OCI-LY7 (cell line): ENCODE measurements at places on chromosomes 16 and 17. TPM values are rescaled to one million over a fixed set of nuclear protein-coding genes. Genes with fewer than 3 reads are reported as not detected.

DNA sequence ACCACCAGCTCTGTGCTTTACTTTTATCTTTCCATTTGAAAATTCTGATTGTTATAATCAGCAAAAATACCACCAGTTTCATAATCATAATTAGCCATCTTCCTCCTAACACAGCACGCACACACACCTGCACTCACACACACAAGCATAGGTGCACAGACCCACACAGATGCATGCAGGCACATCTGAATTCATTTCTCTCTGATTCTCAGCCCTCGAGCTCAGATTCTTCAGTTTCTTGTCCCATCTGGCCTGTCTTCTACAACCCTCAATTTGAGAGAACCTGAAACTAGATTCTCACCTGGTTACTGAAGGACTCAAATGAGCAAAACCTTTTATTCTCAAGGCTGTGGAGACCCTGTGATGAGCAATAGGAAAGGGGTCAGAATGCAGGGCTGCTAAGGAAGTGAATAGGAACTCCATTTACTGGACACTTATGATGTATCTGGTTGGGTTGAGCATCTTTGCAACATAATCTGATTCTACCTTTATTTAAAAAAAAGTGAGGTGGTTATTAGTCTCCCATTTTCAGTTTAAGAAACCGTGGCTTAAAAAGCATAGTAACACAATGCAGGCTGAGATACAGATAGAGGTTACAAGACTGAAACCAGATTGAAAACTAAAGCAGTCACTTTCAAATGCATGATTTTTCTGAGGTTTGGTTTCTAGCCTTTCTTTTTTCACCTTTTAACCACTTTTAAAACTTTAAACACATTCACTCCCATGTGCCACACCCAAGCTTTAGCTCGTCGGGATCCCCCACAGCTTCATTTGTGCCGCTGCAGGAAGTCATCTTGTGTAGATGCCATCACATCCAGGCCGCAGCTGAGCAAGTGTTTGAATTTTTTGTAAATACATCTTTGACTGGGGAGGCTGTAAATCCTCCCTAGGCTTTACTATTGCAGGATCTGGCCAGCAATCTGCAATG, 9.4 kb downstream of the KRT33A start:
- DNase-seq, result no peak

DNA sequence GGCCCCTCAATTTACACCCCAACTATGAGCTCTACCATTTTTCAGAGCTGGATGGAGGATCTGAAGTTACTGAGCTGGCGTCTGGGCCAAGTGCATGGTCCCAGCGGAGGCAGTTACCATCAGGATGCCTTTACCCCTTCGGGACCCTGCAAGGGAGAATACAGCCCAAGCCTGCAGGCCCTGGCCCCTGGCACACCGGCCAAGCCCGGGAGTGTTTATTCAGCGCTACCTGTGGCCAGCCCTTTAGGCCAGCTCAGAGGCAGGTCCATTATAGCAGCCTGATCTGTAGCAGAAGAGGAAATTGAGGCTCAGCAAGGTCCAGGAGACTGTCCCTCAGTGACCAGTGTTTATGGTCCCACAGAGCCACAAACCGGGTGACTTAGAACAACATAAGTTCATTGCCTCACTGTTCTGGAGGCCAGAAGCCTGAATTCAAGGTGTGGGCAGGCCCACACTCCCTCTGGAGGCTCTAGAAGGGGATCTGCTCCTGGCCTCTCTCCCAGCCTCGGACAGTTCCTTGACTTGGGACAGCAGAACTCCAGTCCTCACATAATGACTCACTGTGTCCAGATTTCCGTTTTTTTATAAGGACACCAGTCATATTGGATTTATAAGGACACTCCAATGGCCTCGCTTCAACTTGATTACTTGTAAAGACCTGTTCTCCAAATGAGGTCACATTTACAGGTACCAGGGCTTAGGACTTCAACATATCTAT, 8.8 kb downstream of the SEC14L5 start:
- no peak for DNase-seq

Gene MYO1D
- total RNA-seq, result 0.20 and 0.89 TPM in 2 replicates

DNA sequence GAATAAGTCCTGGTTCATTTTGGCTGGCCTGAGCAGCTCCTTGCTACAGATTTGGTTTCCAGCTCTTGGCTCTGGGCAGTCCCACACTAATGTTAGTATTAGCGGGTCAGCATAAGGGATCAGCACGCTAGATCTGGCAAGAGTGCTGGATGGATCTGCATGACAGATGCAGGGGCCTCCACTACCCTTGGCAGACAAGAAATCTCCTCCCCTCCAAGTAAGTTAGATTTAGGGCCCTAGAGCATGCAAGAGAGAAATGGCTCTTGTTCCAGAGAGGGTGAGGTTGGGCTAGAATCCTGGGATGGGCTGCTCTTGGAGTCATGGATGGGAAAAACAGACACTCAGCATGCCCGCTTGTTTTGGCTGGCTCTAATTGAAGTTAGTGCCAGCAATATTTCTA, 414.3 kb downstream of the RBFOX1 start:
- no peak for DNase-seq

DNA sequence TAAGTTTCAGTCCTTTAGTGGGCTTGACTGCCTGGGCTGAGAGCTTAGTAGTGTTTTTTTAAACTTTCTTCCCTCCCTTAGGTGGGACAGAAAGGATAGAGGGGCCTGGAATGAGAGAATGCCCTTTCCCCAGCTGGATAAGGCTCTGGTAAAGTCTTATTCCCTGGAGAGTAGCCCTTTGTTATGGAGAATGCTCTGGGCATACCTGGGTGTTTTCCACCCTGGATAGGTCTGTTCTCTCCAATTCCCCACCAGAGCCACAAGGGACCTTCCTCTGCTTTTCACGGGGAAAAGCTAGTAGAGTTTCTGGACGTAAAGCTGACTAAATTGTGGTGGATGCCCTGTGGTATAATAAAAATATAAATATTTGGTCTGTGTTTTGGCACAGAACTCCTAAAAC, 164.1 kb downstream of the HS3ST4 start:
- DNase-seq, result no peak

DNA sequence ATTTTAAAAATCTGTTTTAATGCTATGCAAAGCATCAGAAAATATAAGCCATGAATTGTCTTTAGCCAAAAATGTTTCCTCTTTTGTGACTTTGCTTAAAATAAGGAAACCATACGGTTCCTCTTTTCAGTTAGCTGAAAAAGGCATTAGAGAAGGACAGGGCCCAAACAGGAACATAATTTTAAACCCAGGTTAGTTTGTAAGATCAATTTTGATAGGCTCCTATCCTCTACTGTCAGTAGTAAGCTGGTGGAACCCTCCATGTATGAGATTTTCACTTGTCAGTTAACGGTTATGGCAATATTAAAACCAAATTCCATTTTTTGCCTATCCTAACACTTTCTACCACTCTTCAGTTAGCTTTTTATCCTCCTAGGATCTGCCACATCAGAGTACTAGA, 4.3 kb downstream of the EVI2B start:
- DNase-seq, result peak; percentile 85

Gene USP7
- total RNA-seq, result 127 and 132 TPM in 2 replicates

GRCh38 chr16:617855-618254, 12.9 kb upstream of the WFIKKN1 start:
- DNase-seq, result no peak

GRCh38 chr16:5865236-5865635, 767.6 kb upstream of the EEF2KMT start:
- no peak for DNase-seq

Gene KRT222
- total RNA-seq, result not detected in 2 replicates

DNA sequence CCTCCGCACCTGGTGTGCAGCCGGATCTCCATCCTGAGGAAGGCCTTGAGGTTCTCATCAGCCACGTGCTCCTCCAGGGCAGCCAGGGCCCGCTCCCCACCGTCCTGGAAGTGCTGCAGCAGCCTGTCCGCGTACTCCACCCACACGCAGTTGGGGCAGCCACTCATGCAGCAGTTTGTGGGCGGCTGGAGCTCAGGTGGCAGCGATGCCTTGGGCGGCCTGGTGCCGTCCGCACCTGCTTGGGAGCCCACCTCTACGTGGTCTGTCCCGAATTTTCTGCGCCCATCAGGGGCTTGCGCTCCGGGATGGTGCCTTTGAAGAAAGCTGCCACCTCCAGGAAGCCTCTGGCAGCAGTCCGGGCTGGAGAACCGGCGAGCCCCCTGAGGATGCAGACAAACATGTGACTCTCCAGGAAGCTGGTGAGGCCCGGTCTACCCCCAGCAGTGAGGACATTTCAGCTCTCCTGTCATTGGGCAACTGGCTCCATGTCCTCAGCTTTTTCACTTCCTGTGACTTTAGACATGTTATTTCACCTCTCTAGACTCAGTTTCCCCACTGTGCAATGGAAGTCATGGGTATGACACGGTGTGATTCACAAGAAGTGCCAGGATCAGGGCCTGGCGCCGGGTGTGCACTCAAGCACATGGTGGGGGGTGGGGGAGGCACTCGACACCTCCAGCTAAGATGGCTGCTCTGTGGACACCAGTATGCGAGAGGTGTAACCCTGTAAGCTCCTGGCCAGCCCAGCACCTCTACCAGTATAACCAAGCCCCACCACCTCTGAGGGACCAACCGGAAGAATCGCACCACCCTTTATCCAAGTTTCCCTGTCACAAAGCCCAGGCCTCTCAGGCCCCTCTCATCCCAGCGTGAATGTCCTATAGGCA, 957 bp downstream of the OXLD1 start:
- DNase-seq, result peak; percentile 61

DNA sequence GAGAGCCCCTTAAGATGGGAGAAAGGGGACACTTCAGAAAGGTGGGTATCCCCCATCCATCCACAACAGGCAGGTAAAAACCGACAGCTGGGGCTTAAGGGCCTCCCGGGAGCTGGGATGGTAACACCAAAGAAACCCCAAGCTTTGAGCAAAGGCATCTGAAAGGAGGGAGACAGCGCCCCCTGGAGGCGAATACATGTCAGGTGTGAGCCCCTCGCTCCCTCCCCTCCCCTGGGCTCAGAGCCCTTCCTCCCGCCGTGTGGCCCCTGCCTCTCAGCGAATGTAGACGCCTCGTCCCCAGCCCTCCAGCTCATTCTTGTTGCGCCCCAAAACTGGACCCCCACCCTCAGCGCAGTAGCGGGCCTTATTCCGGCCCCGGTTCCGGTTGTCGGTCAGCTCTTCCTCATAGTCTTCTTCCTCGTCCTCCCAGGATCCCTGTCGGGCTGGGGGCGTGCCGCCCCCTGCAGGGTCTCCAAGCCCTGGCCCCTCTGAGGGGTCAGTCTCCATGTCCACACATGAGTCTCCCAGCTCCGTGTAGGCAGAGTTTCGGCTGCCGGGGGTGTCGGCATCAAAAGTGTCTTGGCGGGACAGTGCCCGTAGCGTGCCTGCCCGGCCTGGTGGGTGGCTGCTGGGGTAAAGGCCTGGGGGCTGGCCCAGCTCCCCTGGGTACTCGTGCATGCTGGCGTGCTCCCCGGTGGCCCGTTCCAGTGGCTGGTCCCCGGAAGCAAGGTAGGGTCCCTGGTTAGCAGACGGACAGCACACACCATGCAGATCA, 9.1 kb upstream of the ARL5C start:
- peak; percentile 91 for DNase-seq

Gene ST6GALNAC1
- not detected in 2 replicates for total RNA-seq

GRCh38 chr16:1812732-1813163, 13.9 kb downstream of the HAGH start:
- DNase-seq, result peak; percentile 35

DNA sequence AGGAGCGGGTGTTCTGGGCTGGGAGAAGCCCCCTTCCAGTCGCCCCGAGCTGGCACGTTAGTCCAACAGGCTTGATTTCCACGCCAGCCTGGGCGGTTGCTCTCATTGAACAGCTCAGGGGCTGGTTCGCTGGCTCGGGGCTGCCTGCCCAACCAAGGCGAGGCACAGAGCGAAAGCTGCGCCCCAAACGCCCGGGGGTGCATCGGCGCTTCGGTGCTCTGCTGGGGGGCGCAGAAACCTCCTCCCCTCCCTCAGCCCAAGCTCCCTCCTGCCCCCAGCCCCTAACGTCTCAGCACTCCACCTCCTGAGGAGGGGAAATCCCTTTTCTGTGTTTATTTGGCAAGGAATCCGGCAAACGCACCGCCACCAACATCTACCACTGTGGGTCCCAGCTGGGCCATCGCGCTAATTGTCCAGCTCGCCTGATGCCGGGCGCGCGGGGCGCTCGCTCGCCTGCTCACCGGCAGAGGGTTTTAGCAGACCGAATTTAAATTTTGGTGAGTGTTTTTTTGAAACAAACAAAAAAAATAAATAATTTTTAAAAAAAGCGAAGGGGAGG, 29.5 kb upstream of the RBFOX1 start:
- no peak for DNase-seq

- no peak for DNase-seq
Observed at GRCh38 chr16:57571098-57571497, 28.7 kb downstream of the ADGRG5 start.

DNA sequence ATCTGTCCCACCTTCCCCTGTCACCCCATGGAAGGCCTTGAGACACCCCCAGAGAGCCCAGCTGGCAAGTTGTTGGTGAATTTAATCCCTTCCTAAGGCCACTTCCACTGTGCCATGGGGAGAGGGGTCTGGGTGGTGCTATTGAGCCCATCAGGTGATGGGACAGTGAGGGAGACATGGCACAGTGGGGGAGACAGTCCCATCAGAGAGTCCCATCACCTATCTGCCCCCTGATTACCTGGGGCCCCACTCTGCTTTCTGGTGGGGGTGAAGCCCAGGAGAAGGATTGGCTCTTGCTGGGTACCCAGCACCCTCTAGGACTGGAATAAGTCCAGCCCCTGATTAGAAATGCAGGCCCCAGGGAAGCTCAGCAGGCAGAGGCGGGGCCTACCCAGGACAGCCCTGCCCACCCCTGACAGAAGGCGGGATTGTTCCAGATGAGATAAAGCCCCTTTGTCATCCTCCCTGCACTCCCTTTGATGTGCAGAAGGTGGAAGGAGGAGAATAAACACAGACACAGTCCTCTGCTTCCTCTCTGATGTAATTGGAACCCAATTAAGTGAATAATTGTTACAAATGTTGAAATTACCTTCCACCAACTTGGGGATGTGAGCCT, 18.9 kb downstream of the TMEM132E start:
- DNase-seq, result no peak

Gene KCNAB3
- 14.3 and 17.3 TPM in 2 replicates for total RNA-seq

DNA sequence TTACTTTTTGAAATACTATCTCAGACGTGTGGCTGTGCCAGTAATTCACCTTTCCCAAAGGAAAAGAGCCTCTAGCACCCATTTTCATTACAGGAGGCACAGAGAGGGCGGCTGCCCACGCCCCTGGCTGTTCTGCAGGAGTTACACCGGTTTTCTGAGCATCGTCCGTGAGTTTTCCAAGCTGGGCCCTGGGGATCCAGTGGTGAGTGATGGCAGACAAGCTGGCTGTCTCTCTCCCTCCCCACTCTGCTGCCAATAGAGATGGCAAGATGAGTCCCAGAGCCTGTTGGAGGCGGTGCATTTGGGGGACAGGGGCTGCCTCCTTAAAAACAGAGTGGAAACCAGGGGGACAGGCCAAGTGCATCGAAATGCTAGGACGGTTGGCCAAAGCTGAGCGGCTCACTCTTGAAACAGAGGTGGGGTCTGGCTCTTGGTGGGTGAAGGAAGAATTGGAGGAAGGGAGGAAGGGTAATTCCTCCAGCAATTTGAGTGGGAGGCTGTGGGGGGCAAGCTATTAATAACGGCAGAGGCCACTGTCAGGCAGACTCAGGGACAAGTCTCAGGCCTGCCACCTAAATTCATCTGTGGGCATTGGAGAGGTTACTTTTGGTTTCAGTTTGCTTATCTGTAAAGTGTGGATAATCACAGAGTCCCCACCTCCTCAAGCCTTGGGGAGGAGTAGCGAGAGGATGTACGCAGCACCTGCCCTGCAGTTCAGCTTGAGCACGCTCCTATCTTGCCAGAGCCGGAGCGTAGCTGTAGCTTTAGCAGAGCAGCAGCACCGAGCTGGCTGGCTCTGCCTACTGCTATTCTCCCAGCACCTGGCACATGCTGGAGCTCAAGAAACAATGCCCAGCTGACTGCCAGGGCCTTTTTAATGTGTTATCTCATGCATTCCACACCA, 7.5 kb upstream of the NOS2 start:
- peak; percentile 11 for DNase-seq

Gene KCTD19
- total RNA-seq, result 0.17 and 1.4 TPM in 2 replicates
